ENCODE measurements at places on chromosomes 4 and X.
A peak's percentile ranks its signal among the peaks of the same experiment; 100 is the strongest.

DNA sequence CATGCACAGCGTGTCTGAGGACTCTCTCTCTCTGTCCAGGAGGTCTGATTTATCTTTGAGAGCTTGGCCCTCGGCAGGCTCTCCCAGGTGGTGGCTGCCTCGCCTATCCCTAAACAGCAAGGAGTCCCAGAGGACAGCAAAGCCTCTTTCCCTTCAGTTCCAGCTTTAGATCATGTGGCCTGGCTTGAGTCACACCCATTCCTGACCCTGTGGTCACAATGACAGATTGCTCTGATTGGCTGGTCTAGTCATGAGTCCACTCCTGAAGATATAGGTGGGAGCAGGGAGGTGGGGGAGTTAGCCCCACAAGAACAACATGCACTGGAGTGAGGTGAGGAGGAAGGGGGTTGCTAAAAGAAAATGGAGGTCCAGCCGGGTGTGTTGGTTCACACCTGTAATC lies 12.1 kb upstream of the PORCN start:
- no peak for DNase-seq

GRCh38 chr4:108794136-108794535 lies 31.3 kb upstream of the ETNPPL start:
- no peak for DNase-seq

GRCh38 chr4:22246847-22247246 lies 269.0 kb downstream of the ADGRA3 start:
- DNase-seq, result no peak

DNA sequence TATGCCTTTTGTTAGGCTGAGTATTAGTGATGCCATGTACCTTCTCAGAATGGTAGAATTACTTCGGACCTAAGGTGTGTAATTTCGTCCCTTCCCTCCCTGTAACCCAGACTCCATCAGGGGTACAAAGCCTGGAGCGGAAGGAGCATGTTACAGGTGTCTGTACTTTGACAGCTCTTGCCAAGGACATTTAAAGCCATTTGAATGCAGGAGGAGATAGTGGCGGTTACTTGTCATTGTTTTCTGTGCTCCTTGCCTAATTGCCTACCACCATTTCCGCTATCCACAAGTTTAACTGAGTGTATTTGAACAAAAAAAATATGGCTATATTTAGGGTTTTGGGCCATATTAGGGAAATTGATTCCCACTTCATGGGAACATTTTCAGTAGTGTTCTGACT lies 1.8 kb downstream of the FNIP2 start:
- no peak for DNase-seq

DNA sequence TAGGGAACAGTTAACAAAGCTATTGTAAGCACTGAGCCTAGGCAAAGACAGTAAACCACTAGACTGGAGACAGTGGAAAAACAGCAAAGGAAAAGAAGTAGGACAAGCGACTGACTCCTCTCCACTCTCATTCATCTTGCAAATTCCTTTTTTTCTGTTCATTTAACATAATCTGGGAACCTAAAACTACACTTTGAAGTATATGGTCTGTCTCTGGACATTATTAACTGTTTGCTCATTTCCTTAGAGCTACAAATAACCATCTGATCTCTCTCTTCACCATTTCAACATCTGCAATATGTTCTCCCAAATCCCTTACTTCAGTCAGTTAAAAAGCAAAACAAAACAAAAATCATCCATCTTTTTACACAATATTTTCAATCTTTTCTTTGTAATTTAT lies 642 bp downstream of the HMGN5 start:
- no peak for DNase-seq

- DNase-seq, result peak; percentile 6
Measured at GRCh38 chr4:73068491-73069337, 802 bp downstream of the COX18 start.

GRCh38 chrX:147846676-147847075 lies 65.0 kb upstream of the FMR1 start:
- no peak for DNase-seq

DNA sequence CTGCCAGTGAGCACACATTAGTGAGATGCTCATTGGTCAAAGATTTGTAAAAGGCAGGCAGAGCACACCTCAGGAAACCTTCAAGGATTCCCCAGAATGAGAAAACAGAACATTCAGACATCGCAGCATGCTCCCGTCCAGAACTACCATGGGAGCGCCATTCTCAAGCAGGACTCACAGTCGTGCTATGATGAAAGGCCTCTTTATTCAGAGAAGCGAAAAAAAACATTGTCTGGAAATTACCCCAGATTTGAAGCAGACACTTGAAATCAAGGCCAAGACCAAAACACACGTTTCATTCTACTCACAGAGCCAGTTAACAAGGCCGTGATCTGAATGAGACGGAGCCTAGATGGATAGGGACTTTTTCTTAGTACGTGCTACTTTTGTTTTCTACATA lies 961.8 kb upstream of the TENM3 start:
- no peak for DNase-seq

GRCh38 chrX:33970028-33970967 lies 161.8 kb downstream of the FAM47A start:
- DNase-seq, result no peak

GRCh38 chr4:6233929-6234328 lies 33.6 kb upstream of the JAKMIP1 start:
- no peak for DNase-seq

GRCh38 chr4:72552447-72552846 lies 16.6 kb downstream of the ADAMTS3 start:
- DNase-seq, result no peak

GRCh38 chr4:159433337-159433736 lies 330.5 kb downstream of the RAPGEF2 start:
- DNase-seq, result no peak

- DNase-seq, result no peak
Measured at GRCh38 chr4:146146918-146147317, 28.6 kb upstream of the LSM6 start.

DNA sequence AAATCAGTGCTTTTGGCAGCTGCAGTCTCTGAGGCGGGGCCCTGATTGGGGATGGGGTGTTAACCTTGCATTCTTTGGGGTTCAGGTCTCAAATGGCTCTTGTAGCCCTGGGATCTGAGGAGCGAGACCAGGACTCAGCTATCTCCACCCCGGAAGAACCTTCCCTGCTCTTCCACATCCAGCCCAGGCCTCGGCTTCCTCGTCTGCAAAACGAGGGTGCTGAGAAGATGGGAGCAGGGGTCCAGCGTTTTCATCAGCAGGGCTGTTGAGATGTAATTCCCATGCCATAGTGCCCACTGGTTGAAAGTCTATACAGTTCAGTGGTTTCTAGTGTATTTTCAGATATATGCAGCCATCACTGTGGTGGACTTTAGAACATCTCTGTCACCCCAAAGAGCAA lies 34.6 kb upstream of the WFS1 start:
- no peak for DNase-seq

DNA sequence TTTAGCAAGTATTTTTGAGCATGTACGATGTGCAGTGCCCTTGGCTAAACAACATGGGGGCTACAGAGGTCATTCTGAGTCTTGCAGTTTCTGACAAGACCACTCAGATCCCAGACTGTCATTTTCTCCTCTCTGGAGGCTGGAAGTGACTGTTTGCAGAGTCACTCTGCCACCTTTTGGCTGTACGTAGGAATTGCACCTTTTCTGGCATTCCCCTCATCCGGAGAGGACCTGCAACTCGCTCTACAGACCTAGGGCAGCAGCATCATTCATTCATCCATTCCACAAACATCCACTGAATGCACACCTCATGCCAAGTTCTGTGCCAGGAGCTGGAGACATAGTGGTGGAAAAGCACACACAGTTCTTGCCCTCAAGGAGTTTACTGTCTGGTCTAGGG lies 160.4 kb upstream of the GPR101 start:
- no peak for DNase-seq

GRCh38 chrX:152989292-152989658 lies 4.6 kb downstream of the PNMA5 start:
- no peak for DNase-seq

DNA sequence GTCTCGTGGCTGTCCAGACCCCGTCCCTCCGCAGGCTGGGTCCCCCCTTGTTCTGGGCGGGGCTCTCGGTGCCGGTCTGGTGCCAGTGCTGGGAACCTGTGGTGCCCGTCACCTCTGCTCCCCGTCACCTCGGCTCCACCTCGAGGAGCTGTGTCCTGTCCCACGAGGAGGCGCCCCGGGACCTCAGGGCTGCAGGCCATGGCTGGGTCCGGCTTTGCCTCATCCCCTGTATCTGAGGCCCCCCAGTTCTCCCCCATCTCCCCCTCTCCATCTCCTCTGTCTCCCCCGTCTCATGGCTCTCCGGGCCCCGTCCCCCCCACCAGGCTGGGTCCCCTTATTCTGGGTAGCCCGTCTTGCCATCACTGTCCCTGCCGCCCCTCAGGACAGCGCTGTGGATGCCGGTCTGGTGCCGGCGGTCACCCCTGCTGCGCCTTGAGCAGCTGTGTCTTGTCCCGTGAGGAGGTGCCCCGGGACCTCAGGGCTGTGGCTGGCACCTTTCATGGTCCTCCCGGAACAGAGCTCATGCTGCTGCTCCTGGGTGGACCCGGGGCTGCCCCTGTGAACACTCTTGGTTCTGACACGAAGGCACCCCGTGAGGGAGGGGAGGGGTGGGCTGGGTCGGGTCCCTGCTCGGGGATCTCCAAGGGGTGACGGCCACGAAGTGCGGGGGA lies 13.4 kb upstream of the GTPBP6 start:
- no peak for DNase-seq

DNA sequence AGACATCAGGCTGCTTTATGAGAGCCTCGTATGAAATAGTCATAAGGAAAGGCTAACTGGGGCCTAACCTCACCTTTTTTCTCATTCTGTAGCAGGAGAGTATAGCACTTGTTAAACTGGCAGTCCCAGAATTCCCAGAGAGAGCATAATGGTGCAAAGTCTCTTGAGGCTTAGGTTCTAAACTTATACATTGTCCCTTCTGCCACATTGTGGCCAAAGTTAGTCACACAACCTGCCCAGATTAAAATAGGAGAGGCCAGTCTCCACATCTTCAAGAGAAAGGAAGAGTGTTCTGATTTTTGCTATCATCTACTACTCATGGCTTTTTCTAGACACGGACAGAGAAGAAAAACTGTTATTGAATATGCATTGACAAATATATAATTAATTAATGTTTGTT lies 1588.9 kb upstream of the PCDH7 start:
- no peak for DNase-seq

DNA sequence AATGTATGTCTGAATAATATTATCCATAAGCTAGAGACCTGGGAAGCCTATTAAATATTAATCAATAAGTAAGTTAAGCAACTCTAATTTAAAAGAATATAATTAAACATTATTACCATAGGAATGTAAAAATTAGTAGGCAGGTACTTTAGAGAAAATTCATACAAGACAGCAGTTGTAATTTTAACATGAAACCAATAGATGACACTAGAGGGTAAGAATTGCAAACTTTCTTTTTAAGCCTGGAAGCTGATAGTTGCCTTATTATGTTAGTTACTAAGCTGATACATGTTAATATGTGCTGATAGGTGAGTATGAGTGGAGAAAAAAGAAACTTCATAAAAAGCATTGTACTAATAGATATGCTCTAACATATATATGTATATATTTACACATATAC lies 1157.4 kb downstream of the FAM133A start:
- no peak for DNase-seq

- no peak for DNase-seq
Measured at GRCh38 chr4:17567271-17567670, 9.7 kb upstream of the LAP3 start.

- no peak for DNase-seq
Measured at GRCh38 chr4:107710493-107711459, 9.3 kb downstream of the PAPSS1 start.

DNA sequence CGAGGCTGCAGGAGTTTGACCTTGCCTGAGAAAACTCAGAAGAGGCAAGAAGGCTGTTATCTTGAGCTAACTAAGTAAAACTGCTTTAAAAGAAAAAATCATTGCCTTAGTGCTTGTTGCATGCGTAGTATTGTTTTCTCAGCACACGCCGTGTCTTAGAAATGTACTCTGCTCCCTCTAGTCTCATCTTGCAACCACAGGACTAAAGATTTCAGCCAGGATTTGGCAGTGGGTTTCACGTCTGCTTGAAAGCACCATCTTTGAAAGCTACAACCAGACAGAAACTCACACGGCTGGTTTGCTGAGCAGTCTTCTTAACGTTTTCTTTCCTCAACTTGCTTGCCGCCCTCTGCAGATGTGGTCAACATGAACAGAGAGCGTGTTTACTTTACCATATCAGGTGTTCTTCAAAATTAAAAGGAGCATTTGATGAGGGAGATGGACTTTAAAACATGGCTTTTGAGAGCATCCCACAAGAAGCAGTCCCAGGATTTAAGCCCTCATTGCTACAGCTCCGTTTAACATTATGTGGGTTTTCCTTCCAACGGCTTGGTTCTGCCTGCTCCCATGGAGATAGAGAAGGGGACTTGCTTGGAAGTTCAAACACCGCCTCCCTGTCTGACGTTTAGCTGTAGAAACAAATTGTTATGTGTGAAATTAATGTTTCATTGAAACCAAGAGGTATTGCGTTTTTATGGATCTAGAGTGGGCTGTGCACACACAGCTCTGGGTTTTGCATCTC lies 3.4 kb downstream of the SORCS2 start:
- DNase-seq, result no peak

GRCh38 chr4:141275834-141276233 lies 55.1 kb downstream of the ZNF330 start:
- DNase-seq, result no peak

GRCh38 chr4:56466910-56467283 lies 520 bp upstream of the SRP72 start:
- no peak for DNase-seq

- DNase-seq, result no peak
Measured at GRCh38 chr4:76377481-76377901, 43.5 kb downstream of the CCDC158 start.

- no peak for DNase-seq
Measured at GRCh38 chrX:117510453-117510852, 606.2 kb downstream of the KLHL13 start.

DNA sequence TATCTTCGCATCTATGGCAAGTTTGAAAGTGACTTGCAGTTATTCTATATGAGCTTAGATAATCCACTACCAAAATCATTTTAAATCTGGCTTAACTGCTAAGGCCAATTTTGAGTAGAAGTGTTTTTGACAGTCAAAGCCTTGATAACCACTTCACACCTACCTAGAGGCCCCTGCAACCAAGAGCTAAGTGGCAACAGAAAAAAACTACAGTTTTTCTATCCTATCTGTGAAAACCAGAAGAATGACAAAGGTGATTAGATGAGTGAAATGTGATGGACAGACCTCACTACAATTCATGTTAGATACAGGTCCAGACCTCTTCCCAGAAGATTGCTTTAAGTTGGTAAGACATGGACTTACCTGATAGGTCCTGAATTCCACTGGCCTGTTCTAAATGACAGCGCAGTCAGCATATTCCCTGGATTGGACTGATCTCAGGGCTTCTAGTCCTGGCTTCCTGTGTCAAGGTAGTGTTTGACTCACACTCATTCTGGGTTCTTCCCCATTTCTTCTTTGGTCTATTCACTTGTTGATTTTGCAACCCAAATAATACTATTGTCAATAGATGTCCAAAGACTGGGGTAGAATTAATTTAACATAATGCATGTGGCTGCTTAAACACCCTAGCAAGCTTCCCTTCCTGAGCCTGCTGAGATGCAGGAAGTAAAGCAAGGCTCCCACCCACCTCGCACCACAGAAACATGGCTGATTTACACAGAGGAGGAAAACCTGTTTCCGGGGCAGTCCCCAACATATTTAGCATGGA lies 65.1 kb downstream of the PPP3CA start:
- no peak for DNase-seq
